ENCODE measurements at places on chromosomes 2 and 18.

DNA sequence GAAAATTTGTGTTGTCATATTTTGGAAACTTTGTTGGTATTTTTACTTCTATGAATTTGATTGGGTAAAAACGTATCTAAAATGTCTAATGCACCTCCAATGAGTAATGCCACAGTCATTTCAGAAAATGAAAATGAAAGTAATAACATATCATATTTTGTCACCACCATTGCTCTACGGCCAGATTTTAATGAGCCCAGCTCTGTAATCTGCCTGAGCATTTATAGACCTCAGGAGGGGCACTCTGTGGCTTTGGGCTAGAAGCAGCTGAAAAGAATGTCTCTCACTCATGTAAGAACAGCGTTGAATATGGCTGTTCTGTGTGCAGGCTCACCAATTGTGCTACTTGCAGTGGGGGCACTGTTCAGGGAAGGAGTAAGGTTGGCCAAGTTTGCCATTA is 32.7 kb upstream of the ABCA12 start:
- peak; percentile 23 for DNase-seq

DNA sequence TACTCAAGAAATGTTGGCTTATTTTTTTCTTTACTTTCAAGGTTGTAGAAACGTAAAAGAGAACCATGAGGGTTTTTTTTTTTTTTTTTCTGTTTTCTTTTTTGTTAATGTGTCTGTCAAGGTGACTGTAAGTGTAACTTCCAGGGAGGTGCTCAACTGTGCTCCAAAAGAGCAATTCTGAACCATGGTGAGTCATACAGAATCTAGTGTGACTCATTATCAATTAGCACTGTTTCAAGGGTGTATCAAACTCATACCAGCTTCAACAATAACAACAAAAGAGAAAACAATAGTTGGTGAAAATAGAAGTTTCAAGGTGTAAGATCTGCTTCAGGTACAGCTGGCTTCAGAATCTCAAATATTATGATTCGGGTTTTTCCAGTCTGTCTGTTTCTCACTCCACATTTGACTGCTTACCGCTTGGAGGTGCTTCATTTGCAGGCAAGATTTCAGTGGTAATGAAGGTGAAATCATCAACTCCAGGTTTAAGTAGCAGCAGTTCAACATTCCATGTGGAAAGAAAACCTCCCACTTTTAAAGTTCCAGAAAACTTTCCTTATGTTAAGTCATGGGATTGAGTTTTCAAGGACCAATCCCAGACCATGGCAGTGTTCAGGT is 850.6 kb downstream of the CNTNAP5 start:
- no peak for DNase-seq

DNA sequence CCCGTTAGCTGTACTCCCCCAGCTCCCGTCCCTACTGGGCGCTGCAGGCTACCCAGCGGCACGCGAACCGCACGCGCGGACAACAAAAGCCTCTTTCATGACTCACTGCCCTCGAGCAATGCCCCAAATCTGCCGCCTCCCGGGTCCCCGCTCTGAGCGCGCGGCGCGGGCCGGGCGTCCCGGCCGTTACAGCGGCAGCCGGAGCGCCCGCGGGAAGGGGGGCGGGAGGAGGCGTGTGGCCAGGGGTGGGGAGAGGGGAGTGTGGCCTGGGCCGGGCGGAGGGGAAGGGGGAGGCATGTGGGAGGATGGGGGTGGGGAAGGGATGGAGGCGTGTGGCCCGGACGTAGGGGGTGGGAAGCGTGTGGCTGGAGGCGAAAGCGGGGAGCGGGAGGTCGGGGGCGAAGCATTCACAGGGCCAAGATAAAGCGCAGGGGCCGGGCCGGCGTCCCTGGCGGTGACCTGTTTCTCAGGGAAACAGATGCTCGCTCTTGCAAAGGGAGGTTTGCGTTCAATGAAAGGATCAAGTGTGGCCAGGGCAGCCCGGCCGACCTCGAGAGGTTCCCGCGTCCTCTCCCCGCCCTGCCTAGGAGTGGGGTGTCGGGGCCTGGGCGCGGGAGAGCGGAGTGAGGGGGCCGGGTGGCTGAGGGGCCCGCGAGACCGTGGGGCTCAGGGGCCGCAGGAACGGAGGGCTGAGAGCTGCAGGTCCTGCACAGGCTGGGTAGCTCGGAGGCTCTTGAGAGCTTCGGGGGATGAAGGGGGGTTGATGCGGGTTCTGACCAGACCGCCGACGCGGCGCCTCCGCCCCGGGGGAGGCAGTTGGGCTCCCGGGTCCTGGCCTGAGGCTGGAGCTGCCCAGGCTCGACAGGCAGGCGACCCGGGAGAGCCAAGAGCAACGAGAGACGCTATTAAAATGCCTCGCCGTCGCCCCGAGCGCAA is 3.5 kb upstream of the NEUROD1 start:
- peak; percentile 63 for DNase-seq

DNA sequence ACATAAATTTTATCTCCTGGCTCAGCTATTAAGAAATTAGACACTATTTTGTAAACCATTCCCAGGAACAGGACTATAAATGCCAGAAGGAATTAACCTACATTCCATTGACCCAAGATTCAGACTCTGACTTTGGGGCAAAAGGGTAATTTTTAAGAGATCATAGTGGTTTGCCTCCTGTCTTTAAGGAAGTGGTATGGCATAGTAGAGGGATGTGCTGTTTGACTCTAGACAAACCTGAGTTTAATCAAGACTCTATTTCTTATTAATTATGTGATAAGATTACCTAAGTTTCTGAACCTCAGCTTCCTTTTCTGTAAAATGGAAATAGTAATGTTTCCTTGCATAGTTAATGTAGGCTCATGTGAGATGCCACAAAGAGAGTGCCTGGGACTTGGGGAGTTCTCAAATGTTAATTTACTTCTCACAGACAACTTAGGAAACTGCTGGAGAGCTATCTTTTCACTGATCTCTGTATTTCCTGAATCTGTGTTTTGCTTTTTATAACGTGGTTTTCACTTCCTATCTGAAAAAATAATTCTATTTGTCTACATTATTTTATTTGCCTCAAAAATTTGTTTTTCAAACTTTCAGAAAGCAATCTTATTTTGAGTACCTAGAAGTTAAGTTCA is 11.9 kb upstream of the SLC40A1 start:
- no peak for DNase-seq

- no peak for DNase-seq
Measured at GRCh38 chr2:191661097-191661924, 16.6 kb upstream of the NABP1 start.

DNA sequence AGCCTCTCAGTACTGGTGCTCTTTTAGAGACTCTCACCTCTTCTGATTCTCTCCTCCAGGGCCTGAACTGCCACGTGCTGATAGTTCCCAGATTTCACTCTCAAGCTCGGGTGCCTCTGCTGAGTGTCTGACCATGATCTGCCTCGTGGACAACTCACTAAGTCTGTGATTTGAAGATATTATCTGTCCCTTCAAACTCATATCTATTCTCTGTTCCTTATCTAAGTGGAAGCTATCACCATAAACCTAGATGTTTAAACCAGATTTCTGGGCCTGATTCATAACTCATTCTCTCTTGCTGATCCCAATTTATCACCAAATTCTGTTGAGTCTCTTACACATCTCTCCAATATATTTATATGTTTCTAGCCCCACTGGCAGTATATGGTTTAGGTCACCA is 29.9 kb upstream of the KIDINS220 start:
- DNase-seq = no peak

- no peak for DNase-seq
Measured at GRCh38 chr2:14303366-14304115, 329.0 kb upstream of the LRATD1 start.

- peak; percentile 30 for DNase-seq
Measured at GRCh38 chr2:12173271-12173942, 427.0 kb downstream of the LPIN1 start.

DNA sequence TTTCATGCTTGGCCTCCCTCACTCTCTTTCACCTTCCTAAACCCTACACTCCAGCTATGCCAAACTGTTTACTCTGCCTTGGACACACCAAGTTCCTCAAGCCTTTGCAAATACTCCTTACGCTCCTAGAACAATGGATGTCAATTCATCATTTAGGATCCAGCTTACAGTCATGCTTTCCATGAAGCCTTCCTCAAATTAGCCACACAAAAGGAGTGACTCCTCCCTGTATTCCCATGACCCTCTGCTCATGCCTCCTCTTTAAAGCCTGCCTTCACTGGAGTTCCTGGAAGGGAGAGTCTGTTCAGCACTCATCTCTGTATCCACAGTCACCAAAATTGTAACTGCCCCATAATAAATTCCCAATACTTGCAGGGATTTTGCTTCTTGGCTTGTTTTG is 721 bp upstream of the EHD3 start:
- peak; percentile 23 for DNase-seq

GRCh38 chr2:62768615-62769014 is 63.1 kb downstream of the EHBP1 start:
- no peak for DNase-seq

DNA sequence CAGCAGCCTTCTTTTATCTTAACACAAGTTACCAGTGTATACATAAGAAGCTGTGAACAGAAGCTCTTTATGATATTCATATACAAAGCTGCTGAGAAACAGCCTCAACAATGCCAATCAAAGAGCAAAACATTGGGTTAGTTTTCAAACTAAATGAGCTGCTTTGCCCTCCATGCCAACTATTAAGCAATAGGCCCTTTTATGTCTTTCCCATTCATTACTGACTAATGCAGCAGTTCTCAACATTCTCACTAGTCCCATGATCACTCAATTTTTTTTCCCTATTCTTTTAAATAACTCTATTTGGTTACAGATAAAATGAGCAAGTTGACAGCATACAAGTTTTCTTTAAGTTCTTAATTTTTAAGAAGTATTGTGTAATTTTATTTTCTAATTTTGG is 57.9 kb upstream of the FRZB start:
- peak; percentile 46 for DNase-seq

DNA sequence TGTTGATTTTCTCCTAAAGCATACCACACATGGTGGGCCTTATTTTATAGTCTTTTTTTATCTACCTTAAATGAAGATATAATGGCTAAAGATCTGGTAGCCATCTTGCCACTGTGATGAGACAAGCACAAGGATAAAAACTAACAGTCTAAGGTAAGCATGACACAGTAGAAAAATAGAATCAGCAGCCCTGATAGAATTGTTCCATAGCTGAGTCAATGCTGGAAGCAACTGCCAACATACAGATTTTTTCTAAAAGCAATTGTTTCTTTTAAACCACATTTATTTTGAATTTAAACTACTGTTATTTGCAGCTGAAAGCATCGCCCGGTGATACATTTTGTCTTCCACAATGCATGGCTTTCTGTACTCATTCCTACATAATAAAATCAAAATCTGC is 1091.5 kb upstream of the CHAC2 start:
- no peak for DNase-seq

GRCh38 chr2:192002418-192002817 is 155.5 kb upstream of the CAVIN2 start:
- DNase-seq = no peak

- no peak for DNase-seq
Measured at GRCh38 chr2:72694715-72695496, 130.9 kb downstream of the EXOC6B start.

- peak; percentile 21 for DNase-seq
Measured at GRCh38 chr2:207676827-207677354, 34.5 kb upstream of the CCNYL1 start.

- DNase-seq = no peak
Measured at GRCh38 chr2:104502901-104503300, 351.0 kb upstream of the POU3F3 start.

DNA sequence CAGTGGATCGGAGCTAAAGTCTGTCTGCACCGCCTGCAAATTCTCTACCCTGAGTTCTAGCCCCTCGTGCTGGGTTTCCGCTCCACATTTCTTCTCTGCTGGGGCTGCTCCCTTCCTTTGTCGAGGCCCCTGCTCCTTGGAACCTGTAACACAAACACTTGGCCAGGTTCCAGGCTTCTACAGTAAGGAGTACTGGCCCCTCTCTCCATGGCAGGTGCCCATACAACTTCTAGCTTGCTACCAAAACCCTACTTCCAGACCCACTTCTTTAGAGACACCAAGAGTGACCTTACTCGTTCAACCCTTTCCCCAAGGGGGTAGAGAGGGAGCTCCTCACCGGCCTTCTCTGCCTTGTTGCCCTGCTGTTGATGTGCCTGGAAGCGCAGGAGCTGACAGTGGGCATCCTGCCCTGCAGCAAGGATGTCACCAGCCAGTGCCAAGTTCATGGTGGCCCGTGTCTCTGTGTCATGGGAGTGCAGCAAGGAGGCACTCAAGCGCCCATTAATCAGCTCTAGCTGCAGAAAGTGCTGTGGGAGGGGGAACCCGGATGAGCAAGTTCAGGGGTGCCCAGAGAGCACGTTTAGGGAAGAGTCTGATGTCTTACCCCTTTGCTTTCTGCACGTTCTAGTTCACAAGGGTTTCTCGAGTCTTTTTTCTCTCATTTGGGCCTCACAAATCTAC is 1.1 kb downstream of the PREB start:
- no peak for DNase-seq

All from A673 (cell line).